ENCODE measurements at places on chromosomes 2 and 18.

- DNase-seq, result no peak
These were observed 15.3 kb downstream of the KYNU start for GRCh38 chr2:142892715-142893114.

DNA sequence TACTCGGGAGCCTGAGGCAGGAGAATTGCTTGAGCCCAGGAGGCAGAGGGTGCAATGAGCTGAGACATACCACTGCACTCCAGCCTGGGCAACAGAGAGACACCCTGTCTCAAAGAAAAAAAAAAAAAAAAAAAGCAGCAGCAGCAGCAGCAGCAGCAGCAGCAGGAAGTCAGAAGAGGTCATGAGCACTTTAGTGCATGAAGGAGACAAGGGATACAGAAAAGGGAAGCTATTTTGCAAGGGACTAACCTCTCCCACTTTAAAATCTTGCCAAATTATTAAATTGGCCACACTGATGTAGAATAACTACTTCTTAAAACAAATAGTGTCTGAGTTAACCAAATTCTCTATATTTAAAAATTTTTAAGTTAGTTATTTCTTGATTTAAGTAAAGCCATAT, 113.4 kb upstream of the PDE1A start:
- DNase-seq, result no peak

DNA sequence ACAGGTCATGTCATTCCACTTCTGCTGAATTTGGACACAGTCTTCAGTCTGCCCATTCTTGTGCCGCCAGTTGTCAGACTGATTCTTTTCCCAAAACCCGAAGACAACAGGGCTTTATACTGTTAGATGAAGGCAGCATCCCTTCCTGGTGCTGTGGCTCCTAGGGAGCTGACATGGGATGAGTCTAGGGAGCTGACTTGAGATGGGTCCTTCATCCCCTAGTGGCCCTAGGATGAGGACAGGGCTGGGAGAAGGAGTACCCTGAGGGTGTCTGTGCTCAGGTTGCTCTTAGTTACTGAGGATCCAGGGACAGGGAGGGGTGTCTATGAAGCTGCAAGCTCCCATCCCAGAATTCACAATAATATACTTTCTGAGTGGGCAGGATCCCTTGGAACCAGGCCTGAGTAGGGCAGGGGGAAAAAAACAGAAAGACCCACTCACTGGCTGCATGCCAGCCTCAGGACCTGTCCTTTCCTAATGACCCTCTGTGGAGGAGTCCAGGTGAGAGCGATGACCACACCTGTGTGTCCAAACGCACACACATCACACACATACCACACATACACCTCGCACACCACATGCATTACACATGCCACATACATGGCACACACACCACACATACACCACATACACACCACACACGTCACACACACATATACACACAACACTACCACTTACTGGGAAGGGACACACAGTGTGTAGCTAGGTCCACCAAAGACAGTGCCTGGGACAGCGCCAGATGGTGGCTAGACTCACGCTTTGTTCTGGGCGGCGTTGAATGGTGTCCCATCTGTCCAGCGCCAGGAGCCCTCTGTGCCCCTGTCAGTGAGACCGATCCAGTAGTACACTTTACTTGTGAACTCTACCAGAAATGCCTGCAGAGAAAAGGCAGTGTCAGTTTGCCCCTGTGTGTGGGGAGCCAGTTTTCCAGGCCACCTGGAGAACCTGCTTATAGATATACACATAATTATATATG, 11.1 kb downstream of the CLEC4F start:
- DNase-seq, result no peak

DNA sequence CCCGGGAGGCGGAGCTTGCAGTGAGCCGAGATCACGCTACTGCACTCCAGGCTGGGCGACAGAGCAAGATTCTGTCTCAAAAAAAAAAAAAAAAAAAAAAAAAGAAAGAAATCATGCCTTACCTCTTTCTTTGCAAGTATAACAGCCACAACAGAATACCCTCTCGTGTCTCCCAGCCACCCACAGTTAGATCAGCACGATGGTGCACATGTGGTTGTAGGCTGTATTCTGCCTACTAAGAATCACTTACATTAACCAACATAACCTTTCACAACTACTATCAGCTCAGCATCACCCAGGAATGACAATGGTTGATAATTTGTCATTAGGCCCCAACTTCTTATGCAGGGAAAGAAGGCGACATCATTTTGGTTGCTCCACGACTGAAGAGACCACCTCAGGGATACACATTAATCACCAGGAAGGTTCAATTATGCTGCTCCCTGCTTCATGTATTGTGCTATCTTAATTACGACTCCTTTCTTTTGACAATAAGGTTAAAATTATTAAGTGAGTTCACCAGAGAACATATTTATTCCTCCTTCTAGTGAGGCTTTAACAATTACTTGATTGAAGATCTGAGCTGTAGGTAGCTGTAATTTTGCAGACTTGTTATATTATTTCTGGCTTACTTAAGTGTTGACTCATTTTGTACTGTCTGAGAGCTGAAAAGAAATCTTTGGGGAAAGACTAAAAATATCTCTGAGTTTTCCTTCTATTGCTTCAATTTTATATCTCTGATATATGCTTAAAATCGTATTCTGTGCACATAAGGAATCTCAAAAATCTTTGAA, 120.1 kb downstream of the LRP1B start:
- DNase-seq, result no peak

GRCh38 chr2:66457545-66457944, 22.6 kb downstream of the MEIS1 start:
- DNase-seq, result no peak

DNA sequence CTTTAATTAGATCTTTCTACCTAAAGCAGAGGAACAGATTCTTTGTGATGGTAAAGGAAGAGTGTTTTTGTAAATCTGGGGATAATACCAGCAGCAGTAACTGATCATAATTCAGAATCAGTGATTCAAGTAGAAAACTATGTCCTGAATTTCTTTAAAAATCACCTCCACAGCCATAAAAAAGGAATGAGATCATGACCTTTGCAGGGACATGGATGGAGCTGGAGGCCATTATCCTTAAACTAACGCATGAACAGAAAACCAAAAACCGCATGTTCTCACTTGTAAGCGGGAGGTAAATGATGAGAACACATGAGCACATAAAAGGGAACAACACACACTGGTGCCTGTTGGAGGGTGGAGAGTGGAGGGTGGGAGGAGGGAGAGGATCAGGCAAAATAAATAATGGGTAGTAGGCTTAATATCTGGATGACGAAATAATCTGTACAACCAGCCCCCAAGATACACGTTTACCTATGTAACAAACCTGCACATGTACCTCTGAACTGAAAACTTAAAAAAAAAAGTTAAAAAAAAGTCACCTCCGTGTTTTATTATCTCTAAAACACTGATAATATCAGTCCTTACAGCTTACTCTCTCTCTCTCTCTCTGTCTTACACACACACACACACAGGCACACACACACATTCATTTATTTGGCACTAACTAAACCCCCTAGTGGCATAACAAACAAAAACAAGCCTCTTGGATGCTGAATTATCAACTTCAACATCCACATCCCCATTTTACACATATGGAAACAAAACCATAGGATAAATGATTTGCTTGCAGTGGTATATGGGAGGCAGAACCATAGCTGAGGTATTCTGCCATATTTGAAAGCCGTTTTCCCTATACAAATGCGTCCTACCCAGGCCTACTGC, 1.4 kb downstream of the TM4SF20 start:
- DNase-seq, result no peak

DNA sequence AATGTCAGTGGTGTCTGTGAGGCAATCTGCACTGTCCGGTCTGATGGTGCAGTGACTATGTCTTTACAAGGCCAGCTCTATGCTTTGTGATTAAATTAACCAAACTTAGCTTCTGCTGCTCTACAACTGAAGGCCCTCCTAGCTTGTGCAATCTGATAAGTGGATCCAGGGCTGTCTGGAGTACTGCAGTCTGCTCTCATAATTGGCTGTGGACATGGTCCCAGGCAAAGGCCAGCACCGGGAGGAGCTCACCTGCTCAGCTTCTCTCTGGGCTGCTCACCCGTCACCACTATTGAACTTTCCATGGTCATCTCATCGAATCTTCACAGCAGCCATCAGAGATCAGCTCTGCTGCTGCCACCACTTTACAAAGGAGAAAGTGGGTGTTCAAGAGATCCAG, 13.0 kb upstream of the APCDD1 start:
- no peak for DNase-seq

GRCh38 chr18:72849671-72850070, 18.1 kb downstream of the NETO1 start:
- DNase-seq, result no peak

DNA sequence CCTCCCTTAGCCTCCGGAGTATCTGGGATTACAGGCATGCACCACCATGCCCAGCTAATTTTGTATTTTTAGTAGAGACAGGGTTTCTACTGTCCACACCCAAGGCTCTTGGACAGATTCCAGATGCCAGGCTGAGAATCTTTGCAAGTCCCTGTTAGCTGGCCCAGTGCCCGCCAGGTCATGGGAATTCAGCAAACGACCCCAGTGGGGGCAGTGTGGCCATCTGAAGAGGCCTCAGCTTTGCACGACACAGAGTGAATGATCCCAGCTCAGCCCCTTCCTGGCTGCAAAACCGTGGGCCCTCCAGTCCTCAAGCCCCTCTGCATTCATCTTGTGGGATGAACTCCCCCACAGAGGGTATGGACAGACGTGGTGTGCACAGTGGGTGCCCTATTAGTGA, 179.5 kb upstream of the ID2 start:
- no peak for DNase-seq

- peak; percentile 59 for DNase-seq
These were observed 757 bp upstream of the MTCL1 start for GRCh38 chr18:8704361-8705237.

GRCh38 chr2:51014759-51015158, 17.2 kb downstream of the NRXN1 start:
- no peak for DNase-seq

- peak; percentile 94 for DNase-seq
These were observed 332.9 kb downstream of the CDH2 start for GRCh38 chr18:27843783-27844777.

GRCh38 chr18:26543373-26543772, 5.0 kb downstream of the KCTD1 start:
- peak; percentile 68 for DNase-seq

DNA sequence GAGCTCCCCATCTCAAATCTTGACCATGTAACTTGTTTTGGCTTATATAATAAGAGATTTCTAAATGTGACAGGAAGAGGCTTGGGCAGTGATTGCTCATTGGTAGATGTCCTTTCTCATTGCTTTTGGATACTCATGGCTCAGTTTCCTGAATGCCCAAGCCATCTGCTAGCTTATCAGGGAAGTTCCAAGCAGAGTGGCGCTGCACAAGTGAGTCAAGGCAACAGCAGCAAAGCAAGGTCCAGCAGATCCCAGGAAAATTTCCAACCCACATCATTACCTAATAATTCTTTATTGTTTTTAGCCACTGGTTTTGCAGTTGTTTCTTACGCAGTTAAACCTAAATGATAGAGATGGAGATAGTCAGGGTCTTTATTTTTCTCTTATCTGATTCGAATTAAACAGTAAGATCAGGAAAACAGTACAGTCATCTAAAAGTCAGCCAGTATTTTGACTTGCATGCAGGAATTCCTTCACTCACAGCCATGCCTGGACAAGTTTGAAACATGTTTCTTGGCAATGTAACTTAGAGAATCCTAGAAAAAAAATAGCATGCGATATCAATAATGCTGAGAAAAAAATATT, 349.7 kb upstream of the TMEFF2 start:
- DNase-seq, result no peak

GRCh38 chr2:140491876-140492275, 1638.9 kb downstream of the LRP1B start:
- peak; percentile 37 for DNase-seq

DNA sequence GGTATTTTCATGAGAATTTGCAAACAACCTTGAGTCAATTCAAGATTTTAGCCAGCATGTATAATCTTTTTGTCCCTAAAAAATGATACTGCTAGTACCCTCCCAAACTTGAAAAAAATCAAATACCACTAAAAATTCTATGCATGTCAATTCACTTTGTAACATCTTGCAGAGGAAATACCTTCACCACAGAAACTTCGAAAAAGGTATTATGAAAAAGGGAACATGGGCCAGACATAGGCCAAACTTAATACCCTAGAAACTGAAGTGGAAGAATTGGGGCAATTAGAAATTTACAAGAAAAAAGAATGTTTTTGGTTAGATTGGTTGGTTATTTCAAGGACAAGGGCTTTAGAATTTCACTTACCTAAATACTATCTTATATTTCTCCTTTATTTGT, 48.5 kb downstream of the PAX3 start:
- no peak for DNase-seq

GRCh38 chr2:43724728-43725526, 48.7 kb upstream of the C1GALT1C1L start:
- no peak for DNase-seq

DNA sequence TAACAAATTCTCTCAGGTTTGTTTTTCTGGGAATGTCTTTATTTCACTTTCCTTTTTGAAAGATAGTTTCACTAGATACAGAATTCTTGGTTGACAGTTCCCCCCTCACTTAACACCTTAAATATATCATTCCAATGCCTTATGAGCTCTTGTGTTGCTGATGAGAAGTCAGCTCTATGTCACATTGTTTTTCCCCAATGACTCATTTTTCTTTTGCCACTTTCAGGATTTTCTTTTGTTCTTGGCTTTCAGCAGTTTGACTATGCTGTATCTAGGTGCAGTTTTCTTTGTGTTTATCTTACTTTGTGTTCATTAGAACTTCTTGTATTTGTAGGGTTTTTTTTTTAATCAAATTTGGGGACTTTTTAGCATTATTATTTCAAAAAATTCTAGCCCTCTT, 5.6 kb upstream of the RALBP1 start:
- peak; percentile 31 for DNase-seq

GRCh38 chr2:38581193-38582147, 21.3 kb downstream of the HNRNPLL start:
- peak; percentile 85 for DNase-seq

- DNase-seq, result no peak
These were observed 41.4 kb downstream of the TMEM182 start for GRCh38 chr2:102803041-102803896.

- no peak for DNase-seq
These were observed 45.8 kb downstream of the SLC4A5 start for GRCh38 chr2:74297391-74297790.

DNA sequence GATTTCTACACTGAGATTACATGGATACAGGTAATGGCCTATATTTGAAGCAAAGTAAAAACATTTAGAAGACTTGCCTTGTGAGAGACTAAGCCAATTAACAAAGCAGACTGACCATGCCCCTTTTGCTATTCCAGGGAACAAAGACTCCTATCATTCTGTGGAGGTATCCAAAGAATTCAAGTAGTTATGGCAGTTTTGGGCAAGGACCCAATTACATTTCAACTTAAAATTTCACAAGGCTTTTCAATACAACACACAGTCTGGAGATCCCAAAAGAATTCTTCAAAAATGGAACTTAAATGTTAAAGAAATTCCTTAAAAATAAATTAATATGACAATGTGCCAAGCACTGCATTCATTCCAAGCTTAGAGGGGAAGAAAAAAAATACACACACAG, 109.2 kb upstream of the CHRNA1 start:
- DNase-seq, result no peak
